ENCODE measurements at places on chromosomes 7 and 10. TPM values are rescaled to one million over a fixed set of nuclear protein-coding genes. Genes with fewer than 3 reads are reported as not detected.

PAPSS2 gene
- 114 TPM for total RNA-seq

NXPH1 gene
- not detected for total RNA-seq

CUBN gene
- 3.3 TPM for total RNA-seq

ORC5 gene
- total RNA-seq: 28.7 TPM

ATP6V0A4 gene
- not detected for total RNA-seq

CARD11 gene
- not detected for total RNA-seq

NEUROD6 gene
- total RNA-seq: not detected

PTF1A gene
- not detected for total RNA-seq

GIMAP4 gene
- total RNA-seq: 2.0 TPM

MTERF1 gene
- total RNA-seq: 14.0 TPM

FKBP9 gene
- 372 TPM for total RNA-seq

RPEL1 gene
- total RNA-seq: under 0.01 TPM

RAPGEF5 gene
- total RNA-seq: 1.3 TPM

SEMA3D gene
- 2.6 TPM for total RNA-seq

RNF148 gene
- total RNA-seq: 1.3 TPM

PARD3 gene
- 36.8 TPM for total RNA-seq

ITIH5 gene
- total RNA-seq: 2.8 TPM

SRI gene
- total RNA-seq: 183 TPM

EMX2 gene
- not detected for total RNA-seq

FAM25G gene
- total RNA-seq: not detected

TTYH3 gene
- total RNA-seq: 82.2 TPM

AEBP1 gene
- total RNA-seq: 132 TPM

NRF1 gene
- 9.3 TPM for total RNA-seq

GIMAP7 gene
- total RNA-seq: 0.15 TPM

TCAF2 gene
- 2.6 TPM for total RNA-seq

CYP2E1 gene
- total RNA-seq: 0.44 TPM

GALNT11 gene
- total RNA-seq: 54.8 TPM

ZNF365 gene
- total RNA-seq: 3.8 TPM

OR2A5 gene
- not detected for total RNA-seq

ADK gene
- 26.8 TPM for total RNA-seq

RAMP3 gene
- 0.58 TPM for total RNA-seq

GTF2IRD1 gene
- 8.3 TPM for total RNA-seq

PTN gene
- total RNA-seq: 35.4 TPM

SFMBT2 gene
- 5.2 TPM for total RNA-seq

ST8SIA6 gene
- not detected for total RNA-seq

LRGUK gene
- total RNA-seq: under 0.01 TPM

PSMA2 gene
- 37.4 TPM for total RNA-seq

LRRTM3 gene
- total RNA-seq: not detected

FGL2 gene
- 29.9 TPM for total RNA-seq

STOX1 gene
- not detected for total RNA-seq

WIPF3 gene
- total RNA-seq: under 0.01 TPM

DOCK4 gene
- 29.5 TPM for total RNA-seq

CLCN1 gene
- not detected for total RNA-seq

ADRA2A gene
- total RNA-seq: not detected

ZMIZ2 gene
- 13.5 TPM for total RNA-seq

BLNK gene
- not detected for total RNA-seq

SLC4A2 gene
- 96.1 TPM for total RNA-seq

Measured in smooth muscle cell of trachea (primary cell).